Kidney tubule cell (primary cell): ENCODE measurements at places on chromosomes 1 and 21.

- DNase-seq, result no peak
Measured at GRCh38 chr21:29335720-29336119, 37.0 kb downstream of the BACH1 start.

- DNase-seq, result peak; percentile 91
Measured at GRCh38 chr1:205504311-205505075, at the start of gene CDK18. Gene CDK18, plus strand, starts transcription at chr1:205504669. Its CDS starts 18,499 bp downstream, at chr1:205523168.

DNA sequence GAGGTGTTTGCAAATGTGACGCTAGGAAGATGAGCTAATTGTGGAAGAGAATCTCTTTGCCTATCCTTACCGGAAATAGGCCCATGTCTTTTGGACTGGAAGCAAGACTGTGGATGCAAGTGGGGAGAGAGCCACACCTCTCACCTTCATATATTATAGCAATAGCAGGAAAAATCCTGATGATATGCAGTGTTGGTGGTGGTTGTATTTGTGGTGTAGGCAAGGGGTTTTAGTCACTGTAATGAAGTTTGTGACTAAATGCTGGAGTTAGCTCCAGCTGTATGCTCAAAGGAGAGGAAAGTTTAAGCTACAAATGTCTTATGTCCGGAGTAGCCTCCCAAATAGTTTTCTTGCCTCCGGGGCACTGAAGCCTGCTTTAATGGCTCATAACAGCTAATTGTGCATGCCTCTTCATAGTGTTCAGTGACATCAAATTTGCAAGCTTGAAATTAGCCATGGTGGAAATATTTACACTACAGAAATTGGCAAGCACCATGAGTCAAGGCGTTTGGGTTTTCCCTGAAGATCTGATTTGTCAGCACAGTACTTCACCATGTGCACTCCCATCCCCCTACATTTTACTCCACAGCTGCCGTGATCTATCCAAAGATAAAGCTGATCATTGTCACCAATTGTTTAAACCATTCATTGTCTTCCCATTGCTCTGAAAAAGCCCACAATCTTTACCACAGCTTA is 102.6 kb upstream of the ZNF644 start:
- DNase-seq, result no peak

DNA sequence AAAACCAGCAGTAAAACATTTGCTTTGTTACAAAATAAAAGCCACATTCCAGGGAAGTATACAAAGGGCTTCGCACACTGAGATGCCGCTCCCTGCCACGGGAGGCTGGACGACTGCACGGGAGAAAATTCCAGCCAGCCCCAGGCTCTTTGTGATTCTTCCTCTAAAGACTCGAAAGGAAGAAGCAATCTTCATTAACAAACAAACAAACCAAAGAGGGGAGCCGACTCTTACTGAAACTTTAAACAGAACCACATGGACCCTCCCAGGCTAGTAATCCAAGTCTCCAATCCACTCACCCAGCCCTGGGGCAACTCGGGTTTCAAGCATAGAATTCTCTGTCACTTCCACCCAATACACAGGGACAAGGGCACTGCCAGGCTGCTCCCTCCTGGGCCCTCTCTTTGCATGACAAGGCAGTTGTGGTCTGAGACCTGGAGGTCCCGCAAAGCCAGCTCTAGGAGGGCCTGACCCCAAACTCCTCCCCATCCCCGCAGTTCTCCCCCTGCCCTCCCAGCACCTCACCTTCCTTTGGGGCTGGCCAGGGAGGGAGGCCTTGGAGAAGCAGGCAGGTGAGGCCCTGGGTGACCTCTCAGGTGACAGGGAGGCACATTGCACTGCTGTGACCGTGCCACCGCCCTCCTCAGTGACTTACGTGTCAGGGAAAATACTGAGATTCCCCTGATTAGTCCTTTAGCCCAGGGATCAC is 26.6 kb upstream of the COL18A1 start:
- DNase-seq, result peak; percentile 53

DNA sequence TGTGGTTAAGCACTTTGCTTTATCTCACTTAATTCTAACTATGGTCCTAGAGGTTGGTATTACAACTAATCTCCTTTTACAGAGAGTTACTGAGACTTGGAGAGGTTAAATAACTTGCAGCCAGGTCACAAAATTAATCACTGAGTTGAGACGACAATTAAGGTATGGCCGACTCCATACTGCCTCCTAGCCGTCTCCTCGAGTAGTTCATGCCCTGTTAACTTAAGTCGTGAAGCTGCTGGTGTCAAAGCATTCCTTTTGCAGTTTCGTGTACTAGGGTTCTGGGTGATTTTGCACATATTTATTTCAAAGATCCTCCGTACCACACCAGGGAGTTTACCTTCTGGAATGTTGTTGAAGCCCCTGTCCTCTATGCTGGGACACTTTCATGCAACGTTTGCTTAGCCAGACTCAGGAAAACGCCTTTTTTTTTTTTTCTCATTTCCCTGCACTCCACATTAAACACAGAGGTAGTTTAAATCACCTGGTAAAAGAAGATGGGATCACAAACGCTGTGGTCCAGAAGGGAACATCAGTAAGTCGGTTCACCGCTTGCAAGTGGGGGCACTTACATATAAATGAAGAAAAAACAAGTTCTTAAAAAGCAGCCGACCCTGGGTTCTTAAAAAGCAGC is 570 bp upstream of the NEK7 start:
- DNase-seq, result peak; percentile 85

DNA sequence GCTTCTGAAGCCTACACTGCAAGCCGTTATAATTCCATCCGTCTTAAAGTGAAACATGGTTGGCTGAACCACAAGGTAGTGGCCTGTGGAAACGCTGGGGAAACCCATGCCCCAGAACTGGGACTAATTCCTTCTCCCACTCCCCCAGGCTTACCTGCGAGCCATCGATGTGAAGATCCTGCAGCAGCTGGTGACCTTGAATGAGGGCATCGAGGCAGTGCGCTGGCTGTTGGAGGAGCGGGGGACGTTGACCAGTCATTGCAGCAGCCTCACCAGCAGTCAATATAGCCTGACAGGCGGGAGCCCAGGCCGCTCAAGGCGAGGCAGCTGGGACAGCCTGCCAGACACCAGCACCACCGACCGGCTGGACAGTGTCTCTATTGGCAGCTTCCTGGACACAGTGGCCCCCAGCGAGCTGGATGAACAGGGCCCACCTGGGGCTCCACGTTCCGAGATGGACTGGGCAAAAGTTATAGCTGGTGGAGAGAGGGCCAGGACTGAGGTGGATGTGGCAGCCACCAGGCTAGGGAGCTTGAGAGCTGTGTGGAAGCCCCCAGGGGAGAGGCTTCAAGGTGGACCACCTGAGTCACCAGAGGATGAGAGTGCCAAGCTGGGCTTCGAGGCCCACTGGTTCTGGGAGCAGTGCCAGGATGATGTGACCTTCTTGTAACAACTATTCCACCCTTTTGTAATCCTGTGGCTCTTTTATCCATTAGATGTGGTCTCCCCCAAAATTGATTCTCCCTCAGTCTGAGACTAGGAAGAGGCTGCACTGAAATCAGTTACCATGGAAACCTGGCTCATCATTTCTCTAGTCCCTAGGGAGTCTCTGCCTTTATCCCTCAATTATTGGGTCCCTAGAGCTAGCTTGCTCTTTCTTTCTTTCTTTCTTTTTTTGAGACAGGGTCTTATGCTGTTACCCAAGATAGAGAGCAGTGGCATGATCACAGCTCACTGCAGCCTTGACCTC is 16.7 kb downstream of the LURAP1 start:
- no peak for DNase-seq

GRCh38 chr1:89457046-89457445 is 67.6 kb upstream of the LRRC8B start:
- DNase-seq, result no peak

DNA sequence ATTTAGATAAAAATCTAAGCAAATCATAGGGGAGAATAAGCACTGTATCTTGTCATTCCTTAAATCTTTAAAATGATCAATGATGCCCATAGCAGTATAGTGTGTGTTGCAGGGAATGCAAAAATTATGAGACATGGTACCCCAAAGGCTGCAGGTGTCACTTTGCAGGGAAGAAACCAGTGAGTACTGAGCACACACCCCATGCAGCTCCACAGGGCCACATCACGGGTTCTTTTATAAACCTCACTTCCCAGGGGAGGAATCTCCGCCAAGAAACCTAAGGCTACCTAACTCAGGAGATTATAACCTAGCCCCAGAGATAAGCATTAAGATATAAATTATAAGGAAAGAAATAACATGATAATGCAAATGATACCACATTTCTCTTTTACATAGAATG is 115.6 kb downstream of the APP start:
- DNase-seq, result no peak

DNA sequence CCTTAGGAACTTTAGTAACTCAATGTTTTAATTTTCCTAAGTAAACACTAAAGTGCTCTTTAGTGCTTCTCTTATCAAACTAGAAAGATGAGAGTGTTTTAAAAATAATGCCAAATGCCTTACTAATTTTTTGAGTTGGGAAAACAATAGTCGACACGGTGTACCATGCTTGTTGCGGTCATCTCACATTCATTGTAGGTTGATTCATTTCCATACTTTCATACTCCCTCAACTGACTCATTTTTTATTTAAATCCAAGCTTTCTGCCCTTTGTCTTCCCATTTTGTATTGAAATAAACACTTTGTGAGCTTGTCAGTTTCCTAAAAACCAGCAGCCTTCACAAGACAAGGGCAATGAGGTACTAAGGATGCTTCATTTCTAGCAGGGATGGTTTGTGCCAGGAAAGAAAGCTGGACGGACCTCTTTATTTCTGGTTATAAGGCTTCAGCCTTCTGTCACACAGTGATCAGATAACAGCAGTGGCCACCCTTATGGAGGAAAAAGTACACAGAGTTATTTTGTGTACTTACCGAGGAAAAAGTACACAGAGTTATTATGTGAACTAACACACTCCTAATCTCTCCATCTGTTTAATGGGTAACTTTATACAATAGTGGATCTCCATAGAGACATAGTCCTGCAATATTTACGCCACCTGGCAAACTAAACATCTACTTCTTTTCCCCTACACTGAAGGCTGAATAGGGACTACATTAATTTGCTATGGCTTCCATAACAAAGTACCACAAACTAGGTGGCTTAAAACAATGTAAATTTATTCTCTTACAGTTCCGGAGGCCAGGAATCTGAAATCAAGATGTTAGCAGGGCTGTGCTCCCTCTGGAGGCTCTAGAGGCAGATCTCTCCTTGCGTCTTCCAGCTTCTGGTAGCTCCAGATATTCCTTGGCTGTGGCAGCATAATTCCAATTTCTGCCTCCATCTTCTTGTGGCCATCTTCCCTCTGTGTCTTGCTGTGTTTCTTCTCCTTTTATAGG is 13.0 kb upstream of the CCDC190 start:
- peak; percentile 22 for DNase-seq

DNA sequence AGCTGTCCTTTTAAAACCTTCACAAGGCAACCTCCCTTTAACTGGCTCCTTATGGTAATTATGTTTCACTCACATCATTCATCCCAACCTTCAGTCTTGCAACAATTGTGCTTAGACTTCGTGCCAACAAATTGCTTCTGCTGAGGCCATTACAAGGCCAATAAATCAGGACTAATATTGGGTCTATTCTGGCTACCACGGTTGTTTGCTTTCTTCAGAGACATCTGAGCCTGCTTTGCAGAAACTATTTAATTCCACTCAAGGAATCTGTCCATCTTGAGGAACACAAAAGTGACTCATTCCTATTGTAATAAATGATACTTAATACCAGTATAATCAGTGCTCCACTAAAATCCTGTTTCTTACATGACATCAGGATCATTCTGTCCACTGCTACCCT is 2.6 kb upstream of the GSTM4 start:
- no peak for DNase-seq

- DNase-seq, result no peak
Measured at GRCh38 chr1:168097921-168098528, 38.7 kb downstream of the GPR161 start.

DNA sequence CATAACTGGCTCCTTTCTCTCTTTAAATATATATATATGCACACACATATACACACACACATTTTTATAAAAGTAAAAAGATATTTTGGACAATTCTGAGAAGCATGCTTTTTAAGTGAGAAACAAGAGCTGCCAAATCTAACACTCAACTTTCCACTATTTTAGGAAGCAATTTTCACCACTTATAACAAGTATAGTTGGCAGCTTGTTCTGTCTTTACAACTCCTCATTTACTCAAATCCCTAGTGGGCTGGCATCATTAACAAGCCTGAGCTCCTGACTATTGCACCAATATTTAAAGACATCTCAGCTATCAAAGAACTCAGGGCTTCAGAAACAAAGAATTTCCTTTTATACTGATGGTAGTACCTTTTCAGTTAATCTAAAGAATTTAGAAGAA is 76.6 kb downstream of the RAB3GAP2 start:
- DNase-seq, result no peak

DNA sequence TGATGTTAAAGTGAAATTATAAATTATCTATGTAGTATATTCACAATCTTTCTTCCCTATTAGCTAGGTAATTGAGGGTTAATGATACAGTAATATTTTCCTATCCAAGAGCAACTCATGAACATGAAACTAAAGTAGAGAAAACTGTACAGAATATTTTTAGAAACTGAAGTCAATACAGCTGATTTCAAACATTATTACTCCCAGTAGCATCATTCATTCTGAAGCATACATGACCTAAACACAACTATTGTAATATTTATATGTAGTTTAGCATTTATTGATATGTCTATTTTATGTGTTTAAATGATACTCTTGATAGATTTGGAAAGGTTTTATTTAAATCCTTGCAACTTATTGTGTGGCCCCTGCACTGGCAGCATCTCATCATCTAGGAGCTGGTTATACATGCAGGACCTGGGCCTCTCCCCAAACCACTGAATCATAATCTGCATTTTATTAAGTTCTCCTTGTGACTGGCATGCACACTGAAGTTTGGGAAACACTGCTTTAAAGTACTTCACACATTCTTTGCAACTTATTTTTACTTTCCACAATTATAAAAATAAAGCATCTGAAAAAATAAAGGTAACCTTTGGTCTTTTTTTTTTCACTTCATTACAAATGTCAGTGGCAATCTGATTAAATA is 199.9 kb downstream of the LRRC40 start:
- no peak for DNase-seq

DNA sequence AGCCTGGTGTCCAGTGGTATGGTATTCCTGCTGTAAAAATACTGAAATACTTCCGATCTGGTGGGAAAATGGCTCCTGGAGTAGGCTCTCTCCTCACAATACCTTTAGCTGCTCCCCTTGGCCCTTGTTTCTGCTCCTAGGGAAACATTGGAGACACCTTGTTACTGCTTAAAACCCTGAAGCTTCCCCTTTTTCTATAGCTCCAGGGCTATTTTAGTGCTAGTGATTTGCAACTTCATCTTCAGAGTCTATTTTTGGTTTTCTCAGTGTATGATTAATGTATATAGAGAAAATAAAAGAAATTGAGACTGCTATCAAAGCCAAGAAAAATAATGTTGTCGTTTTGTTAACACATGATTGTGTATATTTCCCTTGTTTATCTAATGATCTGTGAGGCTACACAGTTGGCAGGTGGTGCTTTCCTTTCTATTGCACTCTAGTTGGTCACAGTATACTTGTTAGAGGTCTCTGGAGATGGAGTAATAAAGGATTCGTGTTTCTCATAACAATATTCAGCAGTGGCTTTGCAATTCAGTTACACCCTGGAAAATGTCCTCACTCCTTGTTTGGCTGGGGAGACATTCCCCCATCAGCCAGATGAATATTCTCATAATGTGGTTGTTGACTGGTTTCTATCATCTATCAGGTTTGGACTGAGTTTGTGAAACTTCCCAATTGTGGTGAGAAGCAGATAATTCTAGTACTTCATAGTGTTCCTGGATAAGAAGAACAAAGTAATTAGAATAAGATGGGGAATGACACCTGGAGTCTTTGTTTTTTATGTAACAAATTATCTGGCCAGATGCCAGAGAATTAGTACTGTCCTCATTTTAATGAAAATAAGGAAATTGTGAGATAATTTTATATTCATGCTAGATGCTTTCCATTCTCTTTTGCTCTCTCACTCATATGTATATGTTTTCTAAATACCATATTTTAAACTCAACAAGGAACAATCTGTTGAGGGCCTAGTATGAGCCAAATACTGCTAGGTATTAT is 44.8 kb upstream of the CACYBP start:
- DNase-seq, result no peak
